NCI-H1417 (cell line): ENCODE measurements at places on chromosomes 16 and 17.

GRCh38 chr17:34665819-34666763 lies 86.7 kb downstream of the TMEM132E start:
- DNase-seq: no peak

- peak; percentile 28 for DNase-seq
Measured at GRCh38 chr17:28925912-28926365, 23.1 kb upstream of the DHRS13 start.

DNA sequence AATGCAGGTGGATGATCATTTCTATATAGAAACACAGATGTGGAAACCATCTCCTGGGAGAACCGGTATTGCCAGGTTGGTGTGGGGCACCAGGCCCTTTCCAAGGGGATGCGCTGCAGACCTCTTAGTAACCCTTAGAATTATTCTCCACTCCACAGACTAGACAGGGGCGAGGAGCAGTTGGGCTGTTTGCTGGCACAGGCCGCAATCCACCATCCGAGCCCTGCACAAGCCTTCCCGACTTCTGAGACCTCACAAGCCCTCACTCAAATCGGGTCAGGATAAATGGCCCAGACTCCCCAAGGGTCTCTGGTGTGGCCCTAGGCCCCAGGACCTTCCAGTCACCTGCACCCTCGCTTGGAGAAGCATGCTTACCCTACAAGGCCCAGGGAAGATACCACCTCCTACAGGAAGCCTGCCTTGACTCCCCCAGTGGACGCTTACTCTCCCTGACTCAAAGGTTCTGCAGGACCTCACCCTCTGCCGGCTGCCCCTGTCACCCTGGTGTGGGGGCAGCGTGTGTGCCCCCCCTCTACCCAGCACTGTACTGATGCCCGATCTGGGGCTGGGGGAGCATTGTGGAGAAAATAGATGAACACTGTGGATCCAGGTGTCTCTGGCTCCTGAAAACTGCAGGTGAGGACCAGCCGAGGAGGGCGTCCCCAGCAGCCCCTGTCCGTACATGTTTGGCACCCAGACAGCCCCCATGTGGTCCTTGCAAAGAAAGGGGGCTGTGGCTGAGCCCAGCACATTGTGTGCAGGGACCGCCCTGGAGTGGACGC lies 49.8 kb upstream of the ACSF3 start:
- DNase-seq: no peak

- DNase-seq: no peak
Measured at GRCh38 chr17:49473900-49474751, 21.0 kb upstream of the NGFR start.

DNA sequence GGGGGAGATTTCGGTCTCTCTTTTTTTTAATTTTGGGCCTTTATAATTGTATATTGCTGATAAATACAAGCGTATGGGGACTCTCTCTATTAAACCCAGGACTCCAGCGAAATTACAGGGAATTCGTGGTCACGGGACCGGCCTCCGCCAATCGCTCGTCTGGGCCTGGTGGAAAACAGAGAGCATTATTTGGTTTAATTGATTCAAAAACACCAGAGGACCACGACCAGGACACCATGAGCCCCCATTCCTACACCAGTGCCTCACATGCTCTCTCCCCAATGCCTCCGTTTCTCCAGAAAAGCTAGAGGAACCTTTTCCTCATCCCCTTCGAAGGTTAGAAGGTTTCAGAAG lies at the start of gene HOXB2:
HOXB2 (minus strand) TSS at position 88 of the 354 bp plus-strand sequence. CDS start 198 bp downstream, outside the sequence.
- DNase-seq: no peak

DNA sequence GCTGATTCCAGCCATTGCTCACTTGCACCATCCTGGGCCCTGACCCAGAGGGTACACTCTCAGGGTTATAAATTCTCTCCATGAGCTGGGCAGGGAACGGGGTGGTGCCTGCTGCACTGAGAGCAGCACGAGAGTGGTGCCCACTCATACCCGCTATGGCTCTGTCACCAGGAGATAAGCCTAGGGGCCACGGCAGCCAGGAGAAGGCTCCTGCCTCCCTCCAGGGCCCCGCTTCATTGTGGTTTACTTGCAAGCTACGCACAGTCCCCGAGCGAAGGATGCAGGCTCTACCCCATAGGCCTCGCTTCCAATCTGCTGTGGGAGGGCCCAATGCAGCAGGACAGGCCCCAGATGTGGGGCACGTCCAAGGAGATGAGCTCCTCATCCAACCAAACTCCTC lies 48.5 kb downstream of the VAC14 start:
- no peak for DNase-seq

- DNase-seq: peak; percentile 53
Measured at GRCh38 chr16:68754084-68754792, 17.1 kb downstream of the CDH1 start.

DNA sequence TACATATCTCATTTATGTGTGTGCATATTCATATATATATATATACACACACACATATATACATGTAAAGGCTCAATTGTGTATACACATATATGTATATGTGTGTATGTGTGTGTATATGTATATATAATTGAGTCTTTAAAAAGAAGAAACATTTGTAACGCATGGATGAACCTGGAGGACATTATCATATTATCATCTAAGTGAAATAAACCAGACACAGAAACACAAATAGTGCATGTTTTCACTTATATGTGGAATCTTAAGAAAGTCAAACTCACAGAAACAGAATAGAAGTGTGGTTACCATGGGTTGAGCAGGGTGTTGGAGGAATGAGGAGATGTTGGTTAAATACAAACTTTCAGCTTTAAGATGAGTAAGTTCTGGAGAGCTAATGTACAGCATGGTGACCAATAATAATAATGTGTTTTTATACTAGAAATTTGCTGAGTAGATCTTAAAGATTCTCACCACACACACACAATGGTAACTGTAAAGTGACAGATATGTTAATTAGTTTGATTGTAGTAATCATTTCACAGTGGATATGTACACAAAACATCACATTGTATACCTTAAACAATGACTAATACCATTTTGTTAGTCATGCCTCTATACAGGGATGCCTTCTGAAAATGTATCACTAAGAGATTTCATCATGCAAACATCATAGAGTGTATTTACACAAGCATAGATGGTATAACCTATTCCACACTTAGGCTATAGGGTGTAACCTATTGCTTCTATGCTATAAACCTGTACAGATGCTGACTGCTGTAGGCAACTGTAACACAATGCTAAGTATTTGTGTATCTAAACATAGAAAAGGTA lies 132.6 kb upstream of the CACNG5 start:
- DNase-seq: no peak

DNA sequence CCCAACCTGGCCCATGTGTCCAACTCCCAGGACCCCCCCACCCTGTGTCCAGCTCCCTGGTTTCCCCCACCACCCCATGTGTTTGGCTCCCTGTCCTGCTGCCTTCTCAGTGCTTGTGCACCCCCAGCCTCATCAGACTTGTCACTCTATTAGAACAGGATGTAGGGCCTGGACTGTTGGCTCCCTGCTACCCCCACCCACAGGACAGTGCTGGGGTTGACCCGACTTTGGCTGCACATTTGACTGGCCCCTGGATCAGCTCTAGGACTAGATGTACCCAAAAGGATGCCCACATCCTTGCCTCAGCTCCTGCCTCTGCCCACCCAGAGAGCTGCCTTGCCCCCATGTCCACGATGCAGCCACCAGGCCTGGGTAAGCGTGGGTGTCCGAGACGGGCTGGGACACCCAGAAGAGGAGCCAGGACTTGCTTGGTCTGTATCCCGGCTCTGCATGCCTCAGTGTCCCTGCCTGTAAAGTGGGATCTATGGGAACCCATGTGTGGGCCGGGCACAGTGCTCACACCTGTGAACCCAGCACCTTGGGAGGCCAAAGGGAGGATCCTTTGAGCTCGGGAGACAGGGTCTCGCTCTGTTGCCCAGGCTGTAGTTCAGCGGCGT lies 1.5 kb upstream of the CCDC57 start:
- DNase-seq: no peak

- DNase-seq: no peak
Measured at GRCh38 chr17:49455272-49455861, 39.7 kb upstream of the NGFR start.

- no peak for DNase-seq
Measured at GRCh38 chr17:1434150-1434549, 21.9 kb downstream of the CRK start.

- no peak for DNase-seq
Measured at GRCh38 chr17:56313201-56313600, 159.9 kb downstream of the ANKFN1 start.

- no peak for DNase-seq
Measured at GRCh38 chr16:87407511-87408112, 15.5 kb downstream of the MAP1LC3B start.

- DNase-seq: no peak
Measured at GRCh38 chr17:46184696-46185095, 8.5 kb downstream of the KANSL1 start.

DNA sequence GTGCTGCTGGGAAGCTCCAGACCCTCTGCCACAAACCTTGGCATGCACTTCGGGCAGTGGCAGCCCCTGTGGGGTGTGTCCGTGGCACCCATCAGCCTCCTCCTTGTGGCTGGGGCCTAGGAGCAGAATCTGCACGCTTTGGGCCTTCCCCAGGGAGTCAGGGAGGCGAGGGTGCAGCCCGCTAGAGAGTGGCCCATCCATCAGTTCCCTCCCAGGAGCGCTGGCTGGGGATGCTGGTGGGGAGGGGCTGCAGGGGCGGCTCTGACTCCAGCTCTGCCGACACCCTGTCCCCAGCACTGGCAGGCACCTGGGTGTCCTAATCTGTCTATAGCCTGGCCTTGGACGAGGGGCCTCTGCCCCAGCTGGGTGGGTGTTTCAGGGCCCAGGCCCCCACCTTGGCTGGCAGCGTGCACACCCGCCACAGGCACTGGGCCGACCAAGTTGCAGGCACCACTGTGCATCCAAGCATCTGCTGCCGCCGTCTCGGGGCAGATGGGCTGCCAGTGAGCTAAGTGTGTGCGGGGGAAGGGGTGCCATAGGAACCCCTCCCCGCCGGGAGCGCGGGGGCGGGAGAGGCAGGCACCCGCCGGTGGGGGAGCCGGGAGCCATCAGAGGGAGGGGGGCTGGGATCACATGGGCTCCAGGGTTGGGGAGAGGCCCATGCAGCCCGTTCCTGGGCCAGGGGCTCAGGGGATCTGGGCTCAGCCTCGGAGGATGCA lies 30.2 kb downstream of the ENDOV start:
- DNase-seq: no peak

DNA sequence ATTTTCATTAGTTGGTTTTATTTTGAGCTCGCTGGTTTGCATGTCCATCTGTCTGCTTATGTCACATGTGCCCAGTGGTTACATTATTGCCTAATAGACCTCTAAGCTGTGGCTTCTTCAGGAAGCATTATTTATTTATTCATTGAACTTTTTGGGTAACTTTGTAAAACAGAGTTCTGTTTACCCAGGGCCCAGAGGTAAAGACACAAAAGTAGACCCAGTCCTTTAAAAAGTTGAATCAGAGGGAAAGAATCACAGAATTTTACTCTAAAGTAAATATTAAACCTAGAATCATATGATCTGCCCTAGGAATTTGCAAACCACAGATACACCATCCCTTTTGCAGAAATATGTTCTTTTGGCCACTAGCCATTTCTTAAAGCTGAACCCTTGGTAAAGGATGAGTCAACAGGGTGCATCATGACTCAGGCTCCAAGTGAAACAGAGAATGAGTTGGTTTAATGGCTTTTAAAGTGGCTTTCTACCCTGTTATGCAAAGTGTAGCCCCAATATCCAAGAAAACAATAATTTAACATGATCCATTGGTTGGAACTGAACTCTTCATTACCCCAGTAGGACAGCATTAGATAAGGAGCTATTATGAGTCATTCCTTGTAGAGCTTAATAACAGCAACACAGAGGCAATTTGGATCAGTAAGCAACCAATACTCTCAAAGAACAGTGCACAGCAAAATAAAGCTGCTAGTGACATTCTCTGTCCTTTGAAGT lies 236.3 kb downstream of the KCNJ2 start:
- peak; percentile 5 for DNase-seq

DNA sequence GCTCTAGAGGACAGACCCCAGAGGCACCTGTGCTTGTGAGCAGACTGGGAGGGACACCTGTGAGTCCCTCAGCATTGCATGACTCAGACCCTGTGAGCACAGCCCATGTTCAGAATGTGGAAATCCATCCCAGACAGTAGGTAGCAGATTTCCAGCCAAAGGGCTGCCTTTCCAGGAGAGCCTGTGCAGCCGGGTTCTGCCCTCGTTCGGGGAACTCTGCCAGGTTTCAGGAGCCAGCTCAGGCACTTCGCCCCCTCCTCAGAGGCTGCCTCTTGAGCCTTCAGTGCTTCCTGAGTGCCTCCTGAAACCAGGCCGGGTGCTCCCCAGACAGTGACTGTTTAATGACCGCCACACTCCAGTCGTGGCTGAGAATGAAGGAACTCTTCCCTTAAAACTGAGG lies 23.3 kb upstream of the SDR42E2 start:
- DNase-seq: no peak

DNA sequence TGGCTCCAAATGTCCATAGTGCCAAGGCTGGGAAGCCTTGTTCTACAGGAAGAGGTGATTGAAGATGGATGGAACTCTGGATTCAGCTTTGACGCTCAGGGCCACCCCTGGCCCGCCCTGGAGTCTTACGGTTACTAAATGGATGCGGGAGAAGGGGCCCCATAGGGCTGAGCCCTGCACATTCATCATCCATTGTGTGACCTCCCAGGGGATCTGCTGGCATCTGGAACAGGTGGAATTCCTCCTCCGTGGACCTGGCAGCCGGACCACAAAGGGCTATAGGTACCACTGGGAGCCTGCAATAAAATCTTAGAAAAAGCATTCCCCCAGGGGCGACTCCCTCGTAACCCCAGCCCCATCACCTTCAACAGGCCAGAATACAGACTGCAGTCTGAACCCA lies 81.4 kb upstream of the NOL11 start:
- no peak for DNase-seq

- no peak for DNase-seq
Measured at GRCh38 chr17:81438007-81438659, 42.9 kb downstream of the BAHCC1 start.

DNA sequence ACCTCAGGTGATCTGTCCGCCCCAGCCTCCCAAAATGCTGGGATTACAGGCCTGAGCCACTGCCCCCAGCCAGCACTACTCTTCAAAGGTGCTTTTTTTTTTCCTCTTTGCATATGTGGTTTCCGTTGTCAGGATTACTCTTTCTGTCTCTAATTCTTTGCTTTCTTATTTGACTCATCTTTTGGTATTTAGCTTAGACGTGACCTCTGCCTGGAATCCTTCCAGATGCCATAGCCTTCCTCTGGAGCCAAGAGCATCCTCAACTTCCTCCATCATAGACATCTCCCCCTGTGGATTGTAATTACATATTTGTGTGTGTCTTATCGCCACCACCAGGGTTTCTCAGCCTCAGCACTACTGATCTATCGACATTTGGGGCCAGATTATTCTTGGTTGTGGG lies 84.4 kb upstream of the XYLT1 start:
- DNase-seq: no peak
